ENCODE measurements at places on chromosomes 1 and 21. TPM values are rescaled to one million over a fixed set of nuclear protein-coding genes. Genes with fewer than 3 reads are reported as not detected.

- peak; percentile 78 for ATAC-seq
These were observed 6.7 kb upstream of the HUNK start for GRCh38 chr21:31866077-31866511.

DNA sequence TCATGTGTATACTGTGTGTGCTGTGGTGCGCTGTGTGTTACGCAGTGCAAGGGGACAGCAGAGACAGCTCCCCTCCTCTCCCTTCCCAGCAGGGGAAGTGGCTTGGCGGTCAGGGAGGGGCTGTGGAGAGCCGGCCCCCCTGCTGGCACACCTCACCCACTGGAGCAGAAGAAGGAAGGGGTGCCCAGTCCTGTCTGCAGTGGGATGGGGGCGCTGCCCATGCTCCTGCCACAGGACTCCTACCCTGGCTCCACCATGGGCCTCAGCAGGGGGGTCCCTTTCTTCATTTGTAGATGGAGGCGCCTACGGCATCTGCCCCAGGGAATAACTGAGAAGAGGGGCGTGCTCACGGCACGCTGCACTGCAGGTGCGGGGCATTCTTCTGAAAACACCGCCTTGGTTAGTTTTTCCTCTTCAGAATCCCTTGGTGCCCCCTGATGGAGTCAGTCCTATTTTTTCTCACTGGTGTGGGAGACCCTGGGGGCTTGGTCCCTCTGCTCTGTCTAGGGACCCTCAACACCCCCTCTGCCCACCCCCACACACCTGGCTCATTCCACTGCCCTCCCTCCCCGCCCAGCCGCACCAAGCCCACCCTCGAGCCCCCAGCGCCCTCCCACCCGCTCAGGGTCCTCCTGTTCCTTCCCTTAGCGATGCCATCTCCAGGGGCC lies 13.8 kb upstream of the LDLRAP1 start:
- ATAC-seq = no peak

- ATAC-seq = no peak
These were observed 48.1 kb downstream of the NFIA start for GRCh38 chr1:61130338-61131000.

DNA sequence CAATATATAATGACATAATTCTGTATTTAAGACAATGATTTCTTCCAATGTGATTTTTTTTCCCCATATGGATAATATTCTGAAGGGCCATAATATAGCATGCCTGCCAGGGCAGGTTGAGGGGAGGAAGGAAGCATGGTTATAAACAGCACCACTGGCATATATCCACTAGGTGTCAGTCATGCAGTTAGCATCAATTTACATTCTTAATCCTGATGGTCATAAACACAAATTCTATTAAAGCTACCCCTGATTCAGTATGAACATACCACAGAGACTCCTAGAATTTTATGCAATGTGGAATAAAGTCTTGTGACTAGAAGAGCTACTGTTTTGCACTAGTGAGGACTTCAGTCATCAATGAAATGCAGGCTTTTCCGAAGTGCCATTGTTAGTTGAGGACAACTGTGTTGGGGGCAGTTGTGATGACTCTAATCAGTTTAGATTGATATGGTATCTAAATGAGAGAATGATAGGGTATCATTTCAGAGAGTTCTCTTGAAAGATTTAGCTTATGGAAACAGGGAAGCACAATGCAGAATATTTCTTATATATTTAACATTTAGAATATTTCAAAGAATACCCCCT lies 342.7 kb upstream of the NR5A2 start:
- ATAC-seq = peak; percentile 81

GRCh38 chr21:38349111-38349746 lies 92.4 kb downstream of the KCNJ15 start:
- ATAC-seq = no peak

GRCh38 chr1:103525114-103525606 lies 339 bp upstream of the RNPC3 start:
- peak; percentile 77 for ATAC-seq

- ATAC-seq = peak; percentile 38
These were observed 24.4 kb upstream of the RGS5 start for GRCh38 chr1:163227126-163227525.

- no peak for ATAC-seq
These were observed 63.0 kb upstream of the RGS1 start for GRCh38 chr1:192512426-192513162.

DNA sequence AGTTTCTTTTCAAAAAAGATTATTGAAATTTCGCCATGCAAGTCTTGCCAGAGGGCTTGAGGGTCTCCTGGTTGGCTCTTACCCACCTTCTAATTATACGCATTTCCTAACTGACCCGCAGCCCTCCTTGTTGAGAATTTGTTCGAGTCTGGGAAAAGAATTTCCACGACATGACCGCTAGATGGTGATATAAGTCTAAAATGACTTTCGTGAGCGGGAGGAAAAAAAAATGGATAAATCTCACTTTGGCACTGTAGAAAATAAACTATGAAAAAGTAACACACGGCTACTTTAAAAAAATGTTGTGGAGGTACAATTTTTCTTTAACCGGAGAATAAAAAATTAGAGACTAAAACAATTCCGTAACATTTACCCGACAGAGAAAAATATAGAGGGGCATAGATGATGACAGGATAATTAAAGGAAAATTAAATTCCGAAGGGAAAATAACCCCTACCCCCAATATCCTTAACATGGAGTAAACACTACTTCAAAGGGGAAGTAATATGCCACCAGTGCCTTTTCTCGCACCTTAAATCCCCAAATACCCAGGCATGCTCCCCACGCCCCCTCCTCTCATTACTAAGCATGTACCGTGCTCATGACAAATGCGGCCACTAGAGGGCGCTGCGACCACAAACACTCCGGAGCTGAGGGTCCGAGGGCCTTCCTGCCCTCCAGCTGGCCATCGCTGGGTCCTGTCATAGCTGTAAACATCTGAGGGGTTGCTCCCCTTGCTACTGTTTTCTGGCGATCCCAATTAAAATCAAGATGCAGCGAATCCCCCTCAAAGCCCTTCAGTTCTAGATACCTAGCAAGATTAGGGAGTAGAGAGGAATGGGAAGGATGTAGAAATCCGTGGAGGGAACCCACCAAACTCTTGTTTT lies 266.9 kb downstream of the ASTN1 start:
- ATAC-seq = no peak

GRCh38 chr1:73644198-73644597 lies 553.8 kb downstream of the LRRIQ3 start:
- ATAC-seq = no peak

DNA sequence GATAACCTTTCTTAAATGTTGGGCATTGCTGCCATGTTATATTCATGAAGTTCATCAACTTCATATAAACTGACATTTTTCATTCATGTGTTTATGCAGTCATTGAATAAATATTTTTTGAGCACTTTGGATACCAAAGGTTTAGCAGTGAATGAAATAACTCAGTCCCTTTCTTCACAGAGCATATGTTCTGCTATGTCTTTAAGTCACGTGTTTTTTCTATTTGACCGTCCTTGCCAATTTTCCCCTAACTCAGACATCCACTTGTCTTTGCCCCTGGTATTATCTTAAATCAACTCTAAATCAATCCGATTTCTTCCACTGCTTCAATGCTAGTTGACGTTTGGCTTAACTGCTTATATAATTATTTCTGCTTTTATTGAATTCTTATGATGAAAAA lies 16.6 kb downstream of the ADARB1 start:
- ATAC-seq = no peak

- ATAC-seq = peak; percentile 30
These were observed 16.1 kb upstream of the SLC5A9 start for GRCh38 chr1:48206371-48206770.

DNA sequence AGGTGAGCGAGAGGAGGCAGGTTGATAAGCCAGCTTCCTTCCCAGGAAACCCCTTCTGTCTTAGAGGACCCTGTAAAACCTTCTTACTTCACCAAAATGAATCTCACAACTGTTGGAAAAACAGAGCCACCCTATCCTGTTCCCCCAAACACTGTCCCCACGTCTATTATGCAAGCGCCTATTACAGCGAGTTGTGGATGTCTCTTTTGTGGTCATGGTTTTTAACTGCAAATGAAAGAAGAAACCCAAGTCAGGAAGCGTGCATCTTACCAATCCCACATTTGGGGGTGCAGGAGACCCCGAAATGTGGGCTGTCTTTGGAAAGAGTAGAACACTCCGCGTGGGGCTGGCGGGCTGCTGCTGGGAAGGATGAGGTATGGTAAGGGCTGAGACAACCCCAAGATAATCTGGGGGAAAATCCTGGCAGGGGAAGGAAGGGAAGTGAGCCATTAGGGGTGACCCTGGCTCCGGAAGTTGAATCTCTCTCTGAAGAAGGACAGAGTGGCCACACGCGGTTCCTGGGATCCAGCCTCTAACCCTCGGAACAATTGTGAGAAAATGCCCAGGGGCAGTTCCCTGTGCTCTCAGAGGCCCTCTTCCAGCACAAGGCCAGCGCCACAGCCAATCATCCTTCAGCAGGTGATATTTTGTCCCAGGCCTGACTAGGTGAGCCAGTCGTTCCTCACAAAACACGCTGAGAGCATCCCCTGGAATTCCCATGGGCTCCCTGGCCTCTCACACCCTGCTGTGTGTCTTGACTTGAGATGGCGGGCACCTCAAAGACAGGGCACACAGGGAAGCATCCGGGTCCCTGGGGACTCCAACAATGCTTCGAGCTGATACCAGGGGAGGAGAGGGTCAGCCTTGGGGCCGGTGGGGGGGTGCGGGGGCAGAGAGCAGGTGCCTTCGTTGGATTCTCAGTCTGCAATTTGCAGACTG lies 168.5 kb upstream of the IRF2BP2 start:
- peak; percentile 17 for ATAC-seq

DNA sequence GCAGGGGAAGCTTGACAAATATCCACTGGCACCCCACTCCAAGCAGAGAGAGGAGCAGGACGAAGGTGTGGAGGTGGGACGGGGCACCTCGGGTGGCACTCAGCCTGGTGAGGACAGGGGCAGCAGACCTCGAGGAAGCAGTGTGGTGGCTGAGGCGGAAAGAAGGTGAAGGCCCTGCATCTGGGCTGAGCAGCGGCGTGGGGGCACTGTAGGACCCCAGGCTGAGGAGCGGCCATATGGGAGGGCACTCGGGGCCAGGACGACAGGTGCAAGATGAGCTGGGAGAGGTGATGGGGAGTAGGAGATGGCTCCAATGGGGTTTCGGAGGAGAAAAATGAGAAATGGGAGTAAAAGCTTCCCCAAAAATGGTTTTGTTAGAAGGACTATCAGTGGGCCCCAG lies 224.9 kb downstream of the TRABD2B start:
- ATAC-seq = no peak

DNA sequence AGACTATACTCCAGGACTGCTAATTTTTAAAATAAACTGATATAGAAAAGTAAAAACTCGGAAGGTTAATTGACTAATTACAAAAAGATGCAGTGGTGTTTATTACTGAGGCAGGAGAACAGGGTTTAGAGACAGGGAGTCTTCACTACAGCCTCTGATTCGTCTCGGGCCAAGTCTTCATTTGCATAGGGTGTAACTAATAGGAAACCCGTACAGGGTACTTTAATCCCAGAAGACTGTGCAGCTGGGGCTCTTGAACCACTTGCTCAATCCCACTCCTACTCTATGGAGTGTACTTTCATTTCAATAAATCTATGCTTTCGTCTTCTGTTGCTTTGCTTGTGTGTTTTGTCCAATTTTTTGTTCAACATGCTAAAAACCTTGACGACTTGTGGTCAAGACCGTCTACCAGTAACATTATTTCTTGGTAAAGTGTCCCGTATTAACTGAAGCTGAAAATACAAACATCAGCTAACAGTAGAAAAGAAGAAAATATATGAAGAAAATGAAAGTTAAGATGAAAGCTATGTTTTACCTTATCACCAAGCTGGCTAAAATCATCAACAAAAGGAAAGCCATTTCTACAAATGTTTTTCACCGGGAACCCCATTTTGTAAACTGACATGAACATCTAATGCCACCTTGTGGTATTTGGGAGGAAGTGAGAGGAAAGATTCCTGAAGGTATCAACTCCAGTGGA lies 8.0 kb downstream of the SDHB start:
- peak; percentile 37 for ATAC-seq

- no peak for ATAC-seq
These were observed 12.2 kb downstream of the MORN1 start for GRCh38 chr1:2378956-2379732.

GRCh38 chr1:188269956-188270355 lies 1441.2 kb downstream of the PLA2G4A start:
- no peak for ATAC-seq

- ATAC-seq = no peak
These were observed 18.6 kb downstream of the AK2 start for GRCh38 chr1:33018112-33018511.

Gene MAPKAPK2
- total RNA-seq = 47.3 TPM

Gene APCS
- total RNA-seq = not detected

Gene ERVH48-1
- total RNA-seq = not detected

Gene GUCA2A
- total RNA-seq = not detected

Gene PDZK1
- not detected for total RNA-seq

Measured in esophagus mucosa (tissue), 1 donor.